ENCODE measurements at places on chromosomes 3 and 15.

- DNase-seq, result no peak
Measured at GRCh38 chr3:124014366-124014942, 22.5 kb upstream of the ROPN1 start.

GRCh38 chr3:101850246-101851051 is 1.1 kb downstream of the NFKBIZ start:
- no peak for DNase-seq

DNA sequence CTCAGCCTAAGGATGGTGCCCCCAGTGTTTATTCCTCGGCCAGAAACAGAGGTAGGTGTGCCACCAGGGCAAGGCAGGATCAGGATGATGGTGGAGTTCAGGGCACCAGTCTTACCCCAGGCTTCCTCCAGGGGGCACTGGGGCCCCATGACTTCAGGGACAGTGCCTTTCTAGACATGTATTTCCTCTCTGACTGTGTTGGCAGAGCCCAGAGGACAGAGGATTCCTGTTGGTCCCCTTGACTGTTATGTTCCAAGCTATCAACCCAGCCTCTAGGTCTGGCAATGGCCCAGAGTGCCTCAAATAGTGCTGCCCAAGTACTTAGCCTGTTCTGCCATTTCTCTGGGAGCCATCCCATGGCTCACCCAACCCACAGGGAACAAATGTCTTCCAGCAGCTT is 2.8 kb downstream of the HEMK1 start:
- DNase-seq, result peak; percentile 50

GRCh38 chr3:101722394-101723173 is 1.8 kb upstream of the CEP97 start:
- DNase-seq, result peak; percentile 61

DNA sequence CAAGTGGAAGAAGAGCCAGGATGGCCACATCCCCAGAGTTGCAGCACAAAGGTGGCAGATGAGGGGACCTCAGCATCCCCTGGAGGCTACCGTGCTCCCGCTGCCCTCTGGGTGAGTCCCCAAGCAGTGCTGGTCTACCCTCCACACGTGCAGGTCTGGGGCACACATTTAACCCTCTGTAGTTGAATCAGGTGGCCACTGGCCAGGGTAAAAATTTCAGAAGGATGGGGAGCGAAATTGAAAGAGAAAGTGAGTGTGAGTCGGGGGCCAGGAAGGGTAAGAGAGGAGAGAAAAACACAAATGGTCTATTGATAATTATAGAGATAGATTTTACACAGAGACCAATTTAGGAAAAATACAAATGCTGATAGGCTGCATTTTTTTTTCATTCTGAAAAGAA is 139.5 kb upstream of the EIF1B start:
- DNase-seq, result no peak

GRCh38 chr3:14620512-14620911 is 31.1 kb upstream of the CCDC174 start:
- no peak for DNase-seq

- peak; percentile 77 for DNase-seq
Measured at GRCh38 chr3:153162513-153163392, 727 bp downstream of the RAP2B start.

All from bone marrow (tissue), 2 donors.